Stimulated activated CD4-positive, alpha-beta T cell treated with anti-CD3 and anti-CD28 coated beads, Interleukin-4, amount 100 ng/mL, for 48 hours (primary cell): ENCODE measurements at places on chromosomes 6 and 20.
A peak's percentile ranks its signal among the peaks of the same experiment; 100 is the strongest.

- no peak for DNase-seq
Observed at GRCh38 chr6:161133963-161134362, 139.9 kb downstream of the AGPAT4 start.

GRCh38 chr6:66865771-66866170 is 1158.7 kb upstream of the EYS start:
- no peak for DNase-seq

GRCh38 chr6:124962639-124963415 is 590 bp downstream of the RNF217 start:
- no peak for DNase-seq

GRCh38 chr6:27812805-27813492 is 99.2 kb downstream of the OR2B2 start:
- DNase-seq = no peak

GRCh38 chr6:9717568-9717967 is 697.3 kb downstream of the TFAP2A start:
- no peak for DNase-seq

DNA sequence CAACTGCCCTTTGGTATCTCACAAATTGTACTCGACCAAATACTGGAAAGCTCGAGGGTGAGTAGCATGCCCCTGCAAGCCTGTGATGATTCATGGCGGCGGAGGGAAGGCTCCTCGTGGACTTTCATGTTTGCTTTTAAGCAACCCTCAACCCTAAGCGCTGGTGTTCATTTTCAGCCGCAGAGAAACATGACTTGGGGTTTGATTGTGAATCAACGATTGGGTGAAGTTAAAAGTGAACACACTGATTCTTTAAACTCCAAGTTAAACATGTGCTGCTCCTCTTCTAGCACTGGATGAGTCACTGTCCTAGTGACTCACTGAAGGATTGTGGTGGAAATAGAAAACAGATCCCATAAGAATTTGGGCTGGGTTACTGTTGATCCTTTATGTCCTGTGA is 8.3 kb downstream of the CD109 start:
- peak; percentile 30 for DNase-seq

DNA sequence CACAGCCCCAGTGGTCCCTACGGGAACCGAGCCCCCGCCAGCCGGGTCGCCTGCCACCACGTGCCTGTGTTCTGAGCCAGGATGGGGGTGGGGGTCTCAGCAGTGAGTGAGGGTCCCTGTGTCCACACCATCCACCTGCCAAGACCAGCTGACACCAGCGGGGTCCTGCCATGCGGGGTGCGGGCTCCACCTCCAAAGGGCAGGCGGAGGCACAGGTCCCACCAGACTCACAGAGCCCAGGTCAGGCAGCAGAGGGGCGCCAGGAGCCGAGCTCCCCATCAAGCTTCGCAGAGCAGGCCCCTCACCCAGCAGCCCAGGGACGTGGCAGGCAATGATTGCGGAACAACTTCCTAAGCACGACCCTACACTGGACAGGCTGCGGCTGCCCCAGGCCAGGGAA is 50.5 kb downstream of the KCNQ2 start:
- DNase-seq = no peak

DNA sequence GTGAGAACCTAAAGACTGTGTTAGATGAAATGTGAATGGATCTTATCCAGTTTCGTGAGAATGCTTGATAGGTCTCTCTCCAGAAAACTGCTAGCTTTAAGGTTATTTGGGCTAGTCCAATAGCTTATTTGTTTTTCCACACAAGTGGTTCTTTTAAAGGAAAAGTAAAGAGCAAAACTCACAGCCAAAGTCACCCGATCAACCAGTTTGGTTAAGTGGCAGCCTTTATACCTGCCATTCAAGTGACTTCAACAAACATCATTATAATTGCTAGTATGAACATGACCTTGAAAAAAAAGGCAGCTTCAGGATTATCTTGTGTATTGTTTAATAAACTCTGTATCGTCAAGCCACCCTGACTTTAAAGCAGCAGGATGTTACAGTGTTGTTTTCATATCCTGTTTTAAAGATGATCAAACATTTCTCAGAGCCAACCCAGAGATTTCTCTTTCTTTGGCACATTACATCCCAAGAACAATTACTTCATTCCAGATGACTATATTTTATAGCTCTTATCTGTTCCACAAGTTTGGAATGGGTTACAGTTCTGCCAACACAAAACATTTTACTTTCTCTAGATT is 253.4 kb downstream of the EPHA7 start:
- DNase-seq = no peak

DNA sequence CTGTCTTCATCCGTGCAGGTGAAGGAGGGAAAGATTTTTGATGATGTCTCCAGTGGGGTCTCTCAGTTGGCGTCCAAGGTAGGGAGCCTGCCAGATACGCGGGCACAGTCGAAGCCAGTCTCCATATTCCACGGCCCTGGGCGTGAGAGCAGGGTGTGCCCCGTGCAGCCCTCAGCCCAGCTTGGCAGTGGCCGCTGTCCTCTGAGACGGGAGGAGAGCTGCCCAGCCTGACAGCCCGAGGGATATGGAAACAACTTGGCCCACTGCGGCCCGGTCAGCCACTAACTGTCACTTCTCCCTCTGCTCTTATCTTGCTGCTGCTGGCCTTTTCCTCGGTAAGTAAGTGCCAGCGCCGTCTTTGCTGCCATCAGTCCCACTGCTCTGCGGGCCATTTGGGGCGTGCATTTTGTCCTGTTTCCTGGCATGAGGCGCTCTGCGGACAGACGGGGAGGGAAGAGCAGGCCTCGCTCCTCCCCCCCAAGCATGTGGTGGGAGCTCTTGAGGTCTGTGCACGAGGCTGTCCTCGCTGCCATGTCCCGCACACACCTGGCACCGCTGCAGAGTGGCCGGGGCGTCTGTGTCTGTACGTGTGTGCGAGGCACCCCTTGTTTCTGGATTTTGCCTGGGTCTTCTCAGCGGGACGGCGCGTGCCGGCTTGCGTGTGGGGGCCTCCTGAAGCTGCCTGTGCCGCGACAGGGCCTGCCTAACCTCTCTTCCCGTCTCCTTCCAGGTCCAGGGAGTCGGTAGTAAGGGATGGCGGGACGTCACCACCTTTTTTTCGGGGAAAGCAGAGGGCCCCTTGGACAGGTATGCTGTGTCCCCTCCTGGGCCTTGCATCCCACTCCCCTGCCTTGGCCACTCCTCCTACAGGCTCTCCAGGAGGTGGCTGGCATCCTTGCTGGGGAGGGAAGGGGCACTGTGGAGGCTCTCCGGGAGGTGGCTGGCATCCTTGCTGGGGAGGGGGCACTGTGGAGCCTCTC is 7.1 kb upstream of the COL20A1 start:
- DNase-seq = no peak

GRCh38 chr20:3173610-3174441 is 477 bp upstream of the LZTS3 start:
- DNase-seq = peak; percentile 89

GRCh38 chr6:106122938-106123656 is 37.0 kb downstream of the PRDM1 start:
- no peak for DNase-seq

GRCh38 chr6:37835923-37836322 is 16.4 kb downstream of the ZFAND3 start:
- no peak for DNase-seq

DNA sequence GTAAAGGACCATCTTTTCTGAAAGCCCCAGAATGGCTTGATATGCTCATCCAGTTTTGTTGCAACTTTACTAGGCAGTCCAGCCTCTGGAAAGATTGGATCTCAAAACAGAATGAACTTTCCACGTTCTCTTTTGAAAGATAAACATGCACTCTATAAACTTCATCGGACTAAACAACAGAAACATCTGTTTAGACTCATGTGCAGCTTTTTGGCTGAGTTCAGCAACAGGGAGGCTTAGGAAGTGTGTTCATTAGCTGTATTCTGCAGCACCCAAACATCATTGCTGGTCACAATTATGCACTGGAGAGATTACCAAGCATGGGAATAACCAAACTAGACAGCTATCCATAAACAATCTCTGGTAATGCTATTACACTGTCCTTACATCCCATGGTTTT is 180.5 kb downstream of the TENT5A start:
- DNase-seq = no peak

DNA sequence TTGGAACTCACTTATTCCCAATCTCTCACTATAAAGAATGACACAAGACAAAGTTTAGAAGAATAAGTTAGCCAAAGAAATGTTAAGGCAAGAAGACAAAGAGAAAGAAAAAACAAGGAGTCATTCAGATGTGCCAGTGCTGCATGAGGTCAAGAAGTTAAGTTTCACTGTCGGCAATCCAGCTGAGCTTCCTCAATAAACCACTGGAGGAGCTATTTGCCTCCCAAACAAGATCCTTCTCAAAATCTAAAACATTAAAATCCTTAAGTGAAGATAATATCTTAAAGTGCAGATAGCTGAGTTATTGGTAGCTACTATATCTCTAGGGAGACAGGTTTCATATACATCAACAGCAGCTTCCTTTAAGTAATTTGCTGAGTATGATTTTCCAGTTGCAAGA is 512.3 kb downstream of the HDGFL1 start:
- no peak for DNase-seq

- DNase-seq = no peak
Observed at GRCh38 chr6:126153661-126154060, 167.3 kb downstream of the TRMT11 start.

DNA sequence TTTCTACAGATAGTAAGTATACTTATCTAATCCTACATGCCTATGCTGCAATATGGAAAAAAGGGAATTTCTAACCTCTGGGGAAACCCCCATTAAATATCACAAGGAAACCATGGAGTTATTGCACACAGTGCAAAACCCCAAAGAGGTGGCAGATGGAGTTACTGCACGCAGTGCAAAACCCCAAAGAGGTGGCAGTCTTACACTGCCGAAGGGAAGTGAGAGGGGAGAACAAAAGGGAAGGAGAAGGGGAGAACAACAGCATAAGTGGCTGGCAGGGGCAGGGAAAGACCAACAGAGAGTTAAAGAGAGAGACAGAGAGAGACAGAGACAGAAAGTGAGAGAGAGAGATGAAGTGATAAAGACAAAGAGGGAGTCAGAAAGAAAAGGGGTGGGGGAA is 43.8 kb upstream of the EIF2S2 start:
- no peak for DNase-seq

DNA sequence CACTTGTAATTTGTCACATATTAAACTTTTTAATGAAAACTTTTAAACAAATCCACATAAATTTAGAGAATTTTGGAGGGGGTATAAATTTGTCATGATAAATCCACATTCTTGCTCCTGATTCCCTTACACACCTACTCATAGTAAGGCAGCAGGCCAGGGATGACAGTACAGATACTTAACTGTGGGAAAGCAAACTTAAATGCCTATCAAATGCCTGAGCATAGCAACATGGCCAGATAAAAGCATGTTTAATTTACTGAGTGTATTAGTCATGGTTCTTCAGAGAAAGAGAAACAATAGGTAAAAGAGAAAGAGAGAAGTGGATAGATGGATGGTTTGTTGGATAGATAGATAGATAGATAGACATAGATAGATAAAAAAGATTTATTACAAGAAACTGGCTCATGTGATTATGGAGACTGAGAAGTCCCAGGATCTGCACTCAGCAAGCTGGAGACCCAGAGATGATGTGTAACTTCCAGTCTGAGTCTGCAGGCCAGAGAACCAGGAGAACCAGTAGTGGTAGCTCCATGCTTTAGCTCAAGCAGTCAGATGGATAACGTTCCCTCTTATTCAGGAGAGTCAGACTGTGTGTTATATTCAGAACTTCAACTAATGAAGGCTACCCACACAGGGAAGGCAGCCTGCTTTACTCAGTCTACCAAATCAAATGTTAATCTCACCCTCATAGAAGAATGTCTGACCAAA is 15.9 kb upstream of the ADGRF1 start:
- no peak for DNase-seq

- peak; percentile 13 for DNase-seq
Observed at GRCh38 chr20:51335329-51335841, 207.1 kb downstream of the NFATC2 start.

DNA sequence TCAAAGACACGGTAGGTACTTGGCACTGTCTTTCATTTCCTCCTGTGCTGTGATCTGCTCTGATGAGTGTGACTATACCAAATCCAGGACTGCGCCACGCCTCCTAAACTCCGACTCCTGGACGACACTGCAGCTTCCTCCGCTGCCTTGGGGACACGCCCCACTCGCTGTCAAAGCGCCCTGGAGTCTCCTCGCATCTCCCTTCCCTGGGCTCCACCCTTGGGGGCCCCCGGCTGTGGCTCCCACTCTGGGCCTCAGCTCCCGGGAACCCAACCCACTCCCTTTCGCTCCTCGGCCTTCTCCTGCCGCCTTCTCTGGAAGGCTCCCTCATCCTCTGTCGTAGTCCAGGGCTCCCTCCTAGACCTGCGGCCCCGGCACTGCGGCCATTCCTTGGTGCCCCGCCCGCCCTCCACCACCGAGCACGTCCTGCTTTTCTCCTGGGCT is 61.2 kb downstream of the RSPH3 start:
- no peak for DNase-seq

DNA sequence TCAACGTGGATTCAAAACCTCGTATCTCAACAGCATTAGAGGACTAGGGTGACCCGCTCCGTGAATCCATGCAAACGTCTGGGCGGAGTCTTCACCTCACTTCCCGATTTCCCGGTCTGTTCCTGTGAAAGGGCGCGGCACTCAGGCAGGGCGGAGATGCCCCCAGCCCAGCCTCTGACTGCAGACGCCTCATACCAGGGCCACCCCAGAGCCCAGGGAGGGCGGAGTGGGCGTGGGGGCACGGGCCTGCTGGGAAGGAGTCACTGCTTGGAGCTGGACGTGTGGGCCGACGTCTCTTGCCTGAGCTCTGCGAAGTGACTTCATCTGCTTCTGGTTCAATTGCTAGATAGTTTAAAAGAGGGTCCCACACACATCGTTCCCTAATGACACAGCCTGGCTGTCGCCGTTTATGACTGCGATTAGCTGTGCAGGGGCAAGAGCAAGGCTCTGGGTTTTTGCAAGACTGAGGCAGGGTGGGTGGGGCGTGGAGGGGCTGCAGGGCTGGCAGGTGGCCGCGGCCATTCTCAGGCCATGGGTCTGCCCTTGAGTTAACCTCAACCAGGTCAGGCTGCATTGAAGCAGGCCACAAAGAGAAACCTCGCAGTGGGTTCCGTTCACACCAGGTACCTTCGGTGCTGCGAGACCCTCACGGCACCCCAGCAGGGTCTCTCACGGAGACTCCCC is 15.0 kb downstream of the SMOC2 start:
- DNase-seq = no peak

- no peak for DNase-seq
Observed at GRCh38 chr6:54267798-54268197, 40.4 kb upstream of the TINAG start.

DNA sequence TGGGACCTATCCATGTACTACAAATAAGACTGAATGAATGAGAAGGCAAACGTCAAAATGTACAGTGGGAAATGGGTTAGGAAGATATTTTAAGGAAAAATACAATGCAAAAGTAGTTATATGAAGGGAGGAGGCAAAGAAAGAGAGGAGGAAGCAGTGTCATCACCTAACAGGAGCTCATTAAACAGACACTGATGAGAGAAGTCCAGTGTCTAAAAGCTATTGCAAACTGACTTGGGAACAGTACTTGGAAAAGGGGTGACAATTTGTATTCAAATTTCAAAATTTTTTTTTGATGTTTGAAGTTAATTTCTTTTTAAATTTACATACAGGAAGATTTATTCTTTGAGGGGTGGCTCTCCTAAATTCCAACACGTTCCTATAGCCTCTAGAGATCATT is 143.5 kb upstream of the NOX3 start:
- DNase-seq = no peak

GRCh38 chr20:16537025-16537665 is 36.1 kb downstream of the KIF16B start:
- no peak for DNase-seq

GRCh38 chr6:38445336-38445735 is 194.4 kb downstream of the BTBD9 start:
- DNase-seq = no peak

GRCh38 chr20:49542514-49542991 is 25.4 kb downstream of the PTGIS start:
- no peak for DNase-seq
